ENCODE measurements at places on chromosomes 6 and 20.

DNA sequence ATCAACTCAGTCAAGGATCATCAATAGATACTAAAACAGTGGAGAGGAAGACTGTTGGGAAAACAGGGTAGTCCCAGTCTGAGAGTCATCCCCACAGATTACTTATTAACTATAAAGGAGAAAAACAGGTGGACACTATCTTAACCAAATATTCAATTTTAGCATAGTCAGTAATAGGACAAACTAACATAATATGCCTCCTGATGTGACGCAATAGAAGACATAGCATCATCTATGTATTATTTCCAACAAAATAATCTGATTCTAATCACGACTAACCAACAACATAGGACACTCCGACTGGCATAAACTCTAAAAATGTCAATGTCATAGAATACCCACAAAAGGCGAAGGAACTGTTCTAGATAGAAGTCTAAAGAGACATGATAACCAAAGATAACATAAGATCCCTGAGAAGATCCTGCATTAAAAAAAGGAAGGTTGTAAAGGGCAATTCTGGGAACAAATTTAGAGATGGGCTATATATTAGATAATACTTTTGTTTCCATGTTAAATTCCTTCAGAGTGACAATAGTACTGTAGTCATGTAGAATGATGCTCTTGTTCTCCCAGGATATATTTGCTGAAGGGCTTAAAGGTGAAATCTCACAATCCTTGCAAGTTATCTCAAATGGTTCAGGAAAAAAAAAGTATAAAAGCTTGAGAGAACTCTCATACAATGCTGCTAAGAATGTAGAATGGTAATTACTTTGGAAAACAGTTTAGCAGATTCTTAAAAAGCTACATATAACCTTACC lies 28.9 kb downstream of the ILRUN start:
- DNase-seq, result no peak

DNA sequence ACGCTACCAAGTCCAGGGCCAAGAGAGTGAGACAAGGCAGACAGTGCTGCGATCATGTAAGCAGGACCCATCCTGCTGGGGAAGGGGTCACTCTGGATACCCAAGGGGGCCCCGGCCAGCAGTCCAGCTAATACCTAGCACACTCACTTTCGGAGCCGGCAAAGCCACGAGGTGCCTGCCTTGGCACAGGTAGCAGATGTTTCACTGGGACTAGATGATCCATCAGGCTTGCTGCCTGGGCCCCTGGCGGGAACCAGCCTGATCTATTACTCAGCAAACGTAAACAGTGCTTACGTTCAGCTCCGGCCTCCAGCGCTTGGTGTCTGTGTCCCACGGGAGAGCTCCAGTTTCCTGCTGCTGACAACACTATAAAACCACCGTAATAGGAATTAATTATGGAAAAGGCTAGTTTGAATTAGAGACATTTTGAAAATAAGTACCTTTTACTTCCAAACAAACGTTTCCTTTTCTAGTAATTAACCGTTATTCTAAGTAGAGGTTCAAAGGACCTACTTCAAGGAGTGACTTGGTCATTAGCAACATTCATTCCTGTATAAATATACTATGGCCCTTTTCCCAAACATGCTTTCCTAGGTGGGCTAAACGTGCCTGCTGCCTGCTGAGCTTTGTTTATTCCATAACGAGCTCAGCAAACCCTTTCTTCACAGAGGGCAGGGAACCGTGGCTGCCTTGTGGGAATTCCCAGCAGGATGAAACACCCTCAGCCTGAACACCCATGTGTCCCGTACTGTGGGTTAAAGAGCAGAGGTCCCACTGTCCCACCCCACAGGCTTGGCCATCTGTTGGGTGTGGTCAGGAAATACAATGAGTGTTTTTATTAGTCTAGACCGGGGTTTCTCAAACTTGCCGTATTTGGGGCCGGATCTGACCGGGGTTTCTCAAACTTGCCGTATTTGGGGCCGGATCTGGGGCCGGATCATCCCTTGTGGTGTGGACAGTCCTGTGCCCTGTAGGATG lies 18.4 kb downstream of the SLC22A23 start:
- no peak for DNase-seq

DNA sequence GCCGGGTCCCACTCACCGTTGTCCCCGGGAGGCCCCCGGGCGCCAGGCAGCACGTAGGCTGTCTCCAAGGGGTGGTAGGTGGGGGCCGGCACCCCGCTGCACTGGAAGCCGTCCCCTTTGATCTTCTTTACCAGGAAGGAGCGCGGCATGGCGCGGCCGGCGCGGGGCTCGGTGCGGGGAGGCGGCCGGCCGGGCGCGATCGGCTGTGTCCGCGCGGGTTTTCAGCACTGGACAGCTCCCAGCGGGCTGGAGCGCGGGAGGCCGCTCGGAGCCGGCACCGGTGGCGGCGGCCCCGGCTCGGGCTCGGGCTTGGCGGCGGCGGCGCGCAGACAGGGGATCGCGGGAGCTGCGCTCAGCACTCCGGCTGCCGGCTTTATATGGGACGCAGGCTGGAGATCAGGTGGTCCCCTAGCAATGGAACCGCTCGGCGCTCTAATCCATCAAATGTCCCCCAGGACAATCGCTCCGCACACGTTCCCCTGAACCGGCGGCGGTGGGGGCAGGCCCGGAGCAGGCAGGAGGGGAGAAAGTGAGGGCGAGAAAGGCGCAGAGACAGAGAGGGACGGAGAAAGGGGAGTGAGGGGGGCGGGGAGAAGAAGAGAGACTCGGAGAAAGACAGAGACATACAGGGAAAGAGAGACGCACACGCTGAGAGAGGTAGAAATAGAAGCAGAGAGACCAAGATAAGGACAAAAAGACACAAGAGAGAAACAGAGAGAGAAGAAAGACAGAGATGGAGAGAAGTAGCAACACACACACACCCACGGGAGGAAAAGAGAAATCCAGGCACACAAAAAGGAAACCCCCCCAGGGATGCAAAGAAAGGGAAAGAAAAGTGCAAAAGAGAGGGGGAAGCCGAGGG lies at the start of gene SCRT2:
Gene SCRT2 (minus strand): TSS at position 350 of the 862 bp plus-strand sequence. CDS start 201 bp downstream, at position 149.
- peak; percentile 81 for DNase-seq

DNA sequence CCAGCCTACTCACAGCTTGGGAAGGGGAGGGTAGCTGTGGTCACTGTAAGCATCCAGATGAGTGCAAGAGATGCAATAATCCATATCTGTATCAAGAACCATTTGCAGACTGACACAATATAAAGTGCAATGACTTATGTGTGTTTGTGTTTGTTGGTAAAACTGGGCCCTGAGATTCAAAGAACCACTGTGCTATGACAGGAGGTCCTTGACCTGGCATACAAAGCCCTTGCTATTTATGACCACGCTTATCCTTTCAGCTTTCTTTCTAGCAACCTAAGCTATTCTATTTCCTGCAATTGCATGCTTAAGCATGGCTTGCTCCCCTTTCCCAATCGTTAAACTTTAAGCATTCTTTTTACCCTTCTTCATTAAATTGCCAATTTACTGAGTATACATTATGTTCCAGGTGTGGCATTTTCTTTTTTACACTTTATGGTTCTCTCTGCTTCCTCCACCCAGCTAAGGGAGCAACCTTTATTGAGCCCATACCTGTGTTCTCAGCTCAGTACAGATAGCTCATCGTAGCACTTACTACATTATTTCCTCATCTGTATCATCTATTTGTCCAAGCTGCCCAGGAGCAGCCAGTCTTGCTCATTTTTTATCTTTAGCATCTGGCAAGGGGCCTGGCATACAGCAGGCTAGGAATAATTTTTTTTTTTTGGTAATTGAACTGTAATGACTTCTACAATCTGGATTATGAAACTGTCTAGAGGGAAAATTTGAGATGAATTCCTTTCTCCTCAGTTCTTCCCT lies 3.5 kb downstream of the MCUR1 start:
- no peak for DNase-seq

- peak; percentile 3 for DNase-seq
These were observed 16.1 kb downstream of the FBXL4 start for GRCh38 chr6:98931696-98932095.

DNA sequence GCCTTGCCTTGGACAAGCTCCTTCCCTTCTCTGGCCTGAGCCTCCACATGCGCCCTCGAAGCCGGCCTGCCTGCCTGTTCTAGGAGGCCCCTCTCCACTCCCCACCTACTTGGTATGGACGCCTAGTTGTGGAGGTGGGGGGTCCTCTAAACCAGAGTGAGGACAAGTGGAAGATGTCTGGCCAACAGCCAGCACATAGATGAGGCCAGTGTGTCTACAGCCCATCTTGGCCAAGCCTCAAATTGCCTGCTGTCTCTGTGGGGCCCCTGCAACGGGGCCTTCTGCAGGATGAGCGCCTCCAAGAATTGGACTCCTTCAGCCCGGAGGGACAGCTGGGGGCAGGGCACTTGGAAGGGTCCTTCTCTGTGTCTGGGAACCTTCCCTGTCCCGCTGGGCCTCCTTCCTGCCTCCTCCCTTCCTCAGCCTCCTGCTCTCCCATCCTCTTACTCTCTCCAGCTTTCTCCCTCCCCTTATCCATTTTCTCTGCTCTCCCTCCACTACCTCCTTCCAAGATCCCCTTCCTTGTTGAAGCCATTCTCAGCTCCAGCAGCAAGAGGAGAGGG lies 1.6 kb downstream of the MDFI start:
- DNase-seq, result peak; percentile 55

GRCh38 chr6:36593569-36594028 lies 563 bp upstream of the SRSF3 start:
- no peak for DNase-seq

GRCh38 chr6:116003668-116004067 lies 57.0 kb downstream of the FRK start:
- no peak for DNase-seq

DNA sequence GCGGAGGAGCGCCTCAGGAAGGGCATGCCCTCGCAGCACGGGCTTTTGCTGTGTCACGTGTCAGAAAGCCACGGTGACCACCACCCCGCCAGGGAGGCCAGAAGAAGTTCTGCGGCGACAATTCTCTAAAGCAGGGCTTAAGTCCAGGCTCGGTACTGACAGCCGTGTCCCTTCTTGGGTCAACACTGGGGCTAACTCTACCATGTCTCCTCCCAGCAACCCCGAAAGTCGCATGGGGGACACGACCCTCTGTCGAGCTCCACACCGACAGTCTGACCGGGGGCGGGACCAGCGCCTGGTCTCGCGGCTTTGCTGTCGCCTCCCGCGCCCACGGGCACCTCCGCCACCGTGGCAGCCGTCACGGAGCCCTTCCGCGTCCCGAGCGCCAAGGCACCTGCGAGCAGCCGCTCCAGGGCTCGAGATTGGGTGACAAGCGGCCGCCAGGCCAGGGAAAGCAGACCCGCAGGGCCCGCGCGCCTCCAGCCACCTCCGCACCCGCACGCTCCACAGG lies 534 bp downstream of the NANP start:
- no peak for DNase-seq

- peak; percentile 21 for DNase-seq
These were observed 1.3 kb downstream of the RNF146 start for GRCh38 chr6:127267646-127268625.

DNA sequence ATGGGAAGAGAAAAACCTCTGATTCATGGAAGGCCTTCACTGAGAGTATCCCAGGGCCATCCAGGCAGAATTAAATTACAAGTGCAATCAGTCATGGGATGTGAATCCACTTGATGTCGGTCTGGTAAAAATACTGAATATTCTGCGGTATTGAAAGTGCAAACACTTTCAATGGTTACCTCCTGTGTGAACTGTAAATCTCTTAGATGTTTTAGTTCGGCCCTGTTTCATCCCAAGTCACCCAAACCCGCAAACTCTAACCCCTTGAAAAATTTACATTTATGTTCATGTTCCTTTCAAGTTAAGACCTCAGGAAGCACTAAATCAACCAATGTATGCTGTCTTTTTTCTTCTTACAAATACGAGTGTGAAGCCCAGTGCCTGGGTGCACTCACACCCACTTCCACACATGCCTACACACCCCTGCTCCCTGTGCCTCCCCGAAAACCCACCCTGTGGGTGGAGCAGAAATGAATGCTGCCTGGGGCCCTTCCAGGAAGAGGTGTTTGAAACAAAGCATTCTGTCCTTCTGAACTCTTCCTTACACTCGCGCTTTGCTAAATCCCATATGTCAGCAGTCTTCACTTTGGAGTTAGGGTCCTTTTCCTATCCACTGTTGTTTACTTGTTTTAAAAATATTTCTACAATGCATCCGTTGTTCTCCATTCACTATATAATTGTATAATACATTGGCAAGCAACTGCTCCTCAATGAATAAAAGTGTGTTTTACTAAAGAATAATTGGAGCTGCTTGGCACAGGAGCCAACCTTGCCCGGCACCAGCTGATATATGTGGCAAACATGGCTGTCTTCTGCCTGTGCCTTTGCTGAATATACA lies 62.7 kb downstream of the FYN start:
- no peak for DNase-seq

GRCh38 chr6:50924758-50925157 lies 106.1 kb downstream of the TFAP2B start:
- no peak for DNase-seq

DNA sequence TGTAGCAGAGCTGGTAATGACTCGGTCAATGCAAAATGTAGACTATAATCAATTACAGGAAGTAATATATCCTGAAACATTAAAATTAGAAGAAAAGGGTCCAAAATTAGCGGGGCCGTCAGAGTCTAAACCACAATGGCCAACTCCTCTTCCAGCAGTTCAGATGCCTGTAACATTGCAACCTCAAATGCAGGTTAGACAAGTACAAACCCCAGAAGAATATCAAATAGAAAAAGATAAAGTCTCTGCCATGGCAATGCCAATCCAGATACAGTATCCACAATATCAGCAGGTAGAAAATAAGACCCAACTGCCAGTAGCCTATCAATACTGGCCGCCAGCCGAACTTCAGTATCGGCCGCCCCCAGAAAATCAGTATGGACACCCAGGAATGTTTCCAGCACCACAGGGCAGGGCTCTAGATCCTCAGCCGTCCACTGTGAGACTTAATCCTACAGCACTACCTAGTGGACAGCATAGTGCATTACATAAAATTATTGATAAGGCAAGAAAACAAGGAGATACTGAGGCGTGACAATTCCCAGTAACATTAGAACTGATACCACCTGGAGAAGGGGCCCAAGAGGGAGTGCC lies 158.4 kb downstream of the GPX5 start:
- DNase-seq, result peak; percentile 64

DNA sequence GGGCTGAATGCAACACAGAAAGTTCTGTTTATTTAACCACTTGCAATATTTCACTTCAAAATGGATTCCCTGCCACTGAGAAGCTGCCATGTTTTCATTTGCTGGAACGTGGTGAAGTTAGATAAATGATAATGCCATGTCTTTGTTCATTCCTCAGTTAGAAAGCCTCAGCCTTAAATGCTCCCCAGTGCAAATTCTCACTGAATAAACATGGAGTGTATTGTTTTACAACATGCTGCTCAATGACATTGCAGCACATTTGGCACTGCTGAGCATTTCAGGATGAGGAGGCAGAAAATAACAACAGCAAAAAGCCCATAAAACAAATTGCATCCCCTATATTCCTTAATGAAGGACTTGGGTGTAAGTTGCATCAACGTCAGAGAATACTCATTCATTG lies 913.8 kb upstream of the FLRT3 start:
- DNase-seq, result no peak
